ENCODE measurements at places on chromosomes 2 and 18.

GRCh38 chr2:148885209-148885608, 10.2 kb downstream of the KIF5C start:
- DNase-seq = no peak

- no peak for DNase-seq
These were observed 3.8 kb downstream of the TCF4 start for GRCh38 chr18:55584201-55584600.

DNA sequence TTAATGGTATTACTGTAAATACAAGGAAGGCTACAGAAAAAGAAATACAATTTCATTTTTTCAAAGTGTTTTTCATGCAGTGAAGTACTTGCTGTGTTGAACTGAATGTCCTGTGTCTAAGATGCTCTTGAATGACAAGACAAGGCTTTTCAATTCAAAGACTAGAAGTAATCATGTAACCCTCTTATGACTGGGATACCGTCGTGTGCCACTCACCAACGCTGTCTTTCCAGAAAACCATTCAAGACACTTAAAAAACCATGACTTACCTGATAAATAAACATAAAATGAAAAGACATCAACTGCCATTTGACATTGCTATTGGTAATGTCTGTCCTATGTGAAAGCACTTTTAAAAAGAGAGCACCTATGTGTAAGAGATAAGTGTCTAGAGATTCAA, 183.1 kb upstream of the DPP10 start:
- DNase-seq = peak; percentile 6

- no peak for DNase-seq
These were observed 570.6 kb downstream of the ZEB2 start for GRCh38 chr2:143949121-143949848.

GRCh38 chr2:106332054-106332453, 136.2 kb downstream of the RGPD3 start:
- no peak for DNase-seq

Measured in NCI-H1436 treated with DMSO at 0.1 percent for 48 hours (cell line).